ENCODE measurements at places on chromosomes 4 and X.

- no peak for DNase-seq
Measured at GRCh38 chr4:108793415-108793814, 30.6 kb upstream of the ETNPPL start.

DNA sequence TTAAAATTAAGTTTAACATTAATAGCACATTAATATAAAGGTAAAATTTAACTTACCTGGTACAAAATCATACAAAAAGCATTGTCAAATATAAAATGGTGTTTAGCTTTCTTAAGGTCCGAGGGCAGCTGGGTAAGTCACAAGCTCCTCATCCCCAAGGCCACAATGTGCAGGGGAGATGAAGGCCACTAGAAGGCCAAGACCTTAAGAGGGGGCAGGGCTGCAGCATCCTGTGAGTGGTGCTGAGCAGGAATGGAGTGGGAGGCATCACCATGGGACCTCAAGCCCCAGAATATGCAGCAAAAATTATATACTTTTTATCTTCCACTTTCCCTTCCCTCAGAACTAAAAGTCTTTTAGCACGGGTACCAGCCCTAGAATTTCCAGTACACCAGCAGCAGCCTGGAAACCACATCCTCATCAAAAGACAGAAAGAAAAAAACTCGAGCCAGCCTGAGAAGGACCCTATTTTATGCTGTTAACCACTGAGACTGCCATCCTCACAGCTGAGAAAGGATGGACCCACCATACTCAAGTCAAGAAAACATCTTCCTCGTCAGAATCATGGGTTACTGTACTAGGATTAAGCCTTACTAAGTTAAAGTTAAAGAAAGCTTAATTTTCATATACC is 13.0 kb upstream of the RHOXF2 start:
- no peak for DNase-seq

- no peak for DNase-seq
Measured at GRCh38 chr4:72895408-72895807, 174.1 kb downstream of the COX18 start.

DNA sequence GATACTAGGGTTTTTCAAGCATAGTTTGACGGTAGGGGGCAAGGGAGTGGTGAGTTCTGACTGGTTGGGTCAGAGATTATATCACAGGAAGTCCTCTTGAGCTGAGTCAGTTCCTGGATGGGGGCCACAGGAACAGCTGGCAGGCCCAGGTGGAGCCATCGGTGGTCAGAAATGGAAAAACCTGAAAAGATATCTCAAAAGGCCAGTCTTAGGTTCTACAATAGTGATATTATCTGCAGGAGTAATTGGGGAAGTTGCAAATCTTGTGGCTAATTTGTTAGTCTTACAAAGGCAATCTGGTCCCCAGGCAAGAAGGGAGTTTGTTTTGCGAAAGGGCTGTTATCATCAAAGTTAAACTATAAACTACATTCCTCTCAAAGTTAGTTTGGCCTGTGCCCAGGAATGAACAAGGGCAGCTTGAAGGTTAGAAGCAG is 159.3 kb downstream of the PTCHD1 start:
- DNase-seq: no peak

- DNase-seq: no peak
Measured at GRCh38 chr4:37631551-37631950, 54.6 kb downstream of the RELL1 start.

DNA sequence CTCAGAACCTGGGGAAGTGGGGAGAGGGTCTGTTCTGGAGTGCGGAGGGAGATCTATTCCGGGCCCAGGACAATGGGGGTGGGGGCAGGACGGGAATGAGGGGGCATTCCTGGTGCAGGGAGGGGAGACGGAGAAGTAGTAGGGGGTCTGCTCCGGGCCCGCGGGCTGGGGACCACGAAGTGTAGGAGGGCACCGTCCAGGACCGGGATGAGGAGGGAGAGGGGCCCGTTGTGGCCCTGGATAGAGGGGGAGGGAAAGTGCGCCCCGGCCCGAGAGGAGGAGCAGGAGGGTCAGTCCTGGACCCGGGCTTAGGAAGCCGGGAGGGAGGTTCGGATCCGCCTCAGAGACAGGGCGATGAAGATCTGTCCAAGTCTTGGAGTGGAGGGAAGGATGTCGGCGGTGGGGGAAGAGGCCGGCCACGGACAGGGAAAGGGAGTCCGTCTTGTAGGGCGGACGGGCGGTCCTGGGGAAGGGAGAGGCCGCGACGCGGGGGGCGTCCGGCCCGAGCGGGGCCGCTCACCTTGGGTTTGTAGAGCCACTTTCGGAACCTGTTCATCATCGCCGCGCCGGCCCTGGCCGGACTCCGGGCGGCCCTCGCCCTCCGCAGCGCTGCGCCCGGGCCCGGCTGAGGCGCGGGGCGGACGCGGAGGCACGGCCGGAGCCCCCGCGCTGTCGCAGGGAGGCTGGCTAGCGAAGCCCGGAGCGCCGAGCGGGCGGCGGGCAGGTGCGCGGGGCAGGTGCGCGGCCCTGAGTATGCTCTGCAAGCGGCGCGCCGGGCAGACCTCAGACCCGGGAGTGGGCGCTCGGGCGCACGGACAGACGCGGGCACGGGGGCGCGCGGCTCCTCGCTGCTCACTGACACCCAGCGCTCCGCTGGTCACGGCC is at the start of gene ZFYVE28:
Gene ZFYVE28 (minus strand): TSS at position 881 of the 885 bp plus-strand sequence. CDS start 322 bp downstream, at position 559.
- DNase-seq: no peak

DNA sequence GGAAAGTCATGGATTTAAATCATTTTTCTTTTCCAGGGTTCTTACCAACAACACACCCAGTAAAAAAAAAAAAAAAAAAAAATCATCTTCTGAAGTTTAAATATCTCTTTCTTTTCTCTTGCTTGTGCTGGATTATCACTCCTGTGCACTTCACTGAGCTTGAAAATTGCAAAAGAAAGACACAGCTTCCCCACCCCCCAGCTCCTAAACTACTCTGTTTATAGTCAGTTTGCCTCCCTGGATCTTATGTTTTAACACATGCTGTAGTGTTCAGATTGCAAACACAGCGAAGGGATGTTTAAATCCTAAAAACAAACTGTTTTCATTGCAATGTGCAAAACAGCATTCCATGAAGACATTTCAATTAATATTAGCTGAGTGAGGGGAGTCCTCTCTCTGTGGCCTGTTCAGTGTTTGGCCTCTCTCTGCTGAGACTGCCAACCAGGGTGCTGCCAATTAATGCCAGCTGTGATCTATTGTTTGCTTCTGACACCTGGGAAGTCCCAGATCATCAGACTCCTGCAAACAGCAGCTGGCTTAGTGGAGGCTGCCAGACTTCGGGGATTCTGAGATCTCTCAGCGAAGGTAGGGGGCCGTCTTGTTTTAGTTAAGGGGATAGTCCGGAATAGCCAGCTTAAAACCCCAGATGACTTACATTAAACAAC is 171.1 kb upstream of the PITX2 start:
- DNase-seq: no peak

DNA sequence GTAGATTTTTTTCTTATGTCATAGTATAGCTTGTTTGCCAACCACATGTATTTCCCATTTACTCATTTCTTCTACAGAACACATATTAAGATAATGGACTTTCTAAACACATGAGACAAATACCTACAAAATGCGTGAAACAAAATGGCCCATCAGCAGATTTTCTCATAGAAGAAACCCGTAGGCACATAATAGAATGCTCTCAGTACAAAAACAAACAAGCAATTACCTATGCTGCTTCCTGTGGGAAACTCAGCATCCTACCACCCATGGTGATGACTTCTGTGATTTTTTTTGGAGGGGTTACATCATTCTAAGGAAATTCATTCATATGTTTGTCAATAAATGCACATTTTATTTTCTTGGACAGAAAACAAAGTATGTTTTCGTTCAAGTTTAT is 343.6 kb downstream of the SPRY1 start:
- no peak for DNase-seq

DNA sequence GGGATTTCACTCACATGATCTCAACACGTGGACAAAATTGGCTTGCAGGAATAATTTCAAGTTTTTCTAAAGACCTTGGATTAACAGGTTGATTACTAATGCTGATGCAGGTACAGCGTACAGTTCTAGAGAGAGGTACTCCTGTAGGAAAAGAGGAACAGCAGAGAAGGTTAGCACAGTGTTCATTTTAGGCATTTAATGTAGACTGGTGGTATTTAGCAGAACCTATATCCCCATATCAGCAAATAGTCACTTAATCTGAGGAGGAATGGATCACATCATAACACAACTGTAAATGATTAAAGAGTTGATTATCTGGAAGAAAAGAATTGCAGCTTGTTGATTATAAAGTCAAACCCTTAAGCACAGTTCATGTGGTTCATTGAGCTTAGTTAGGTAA is 620 bp downstream of the CXCL10 start:
- no peak for DNase-seq

GRCh38 chr4:160927311-160927710 is 1236.5 kb downstream of the FSTL5 start:
- DNase-seq: no peak

DNA sequence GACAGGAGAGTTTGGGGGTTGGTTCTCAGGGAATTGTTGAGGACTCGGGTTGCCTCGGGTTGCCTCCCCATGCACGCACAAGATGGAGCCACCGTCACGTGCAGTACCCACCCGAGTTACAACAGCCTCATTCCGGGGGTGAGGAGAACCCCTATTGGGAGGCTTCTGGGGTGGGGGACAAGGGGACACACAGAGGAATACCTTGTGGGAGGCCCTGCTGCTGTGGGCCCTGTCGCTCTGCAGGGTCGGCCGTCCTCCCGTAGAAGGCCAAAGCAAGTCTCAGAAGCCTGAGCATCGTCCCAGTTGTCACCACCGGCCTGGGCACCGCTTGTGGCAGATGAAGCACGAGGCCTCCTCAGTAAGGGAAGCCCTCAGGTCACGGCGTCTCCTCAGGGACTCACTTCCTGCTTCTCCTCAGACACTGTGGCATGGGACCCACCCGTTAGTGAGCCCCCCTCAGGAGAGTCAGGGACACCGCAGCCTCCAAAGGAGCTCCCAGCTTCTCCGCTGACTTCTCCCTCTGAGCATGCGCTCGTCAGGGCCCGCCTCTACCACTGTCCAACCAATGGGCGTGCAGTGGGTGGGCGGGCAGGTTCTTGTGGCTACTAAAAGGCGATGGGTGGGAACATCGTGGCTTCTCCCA is at the start of gene CT55:
Gene CT55 (minus strand): TSS at position 522 of the 643 bp plus-strand sequence. CDS start 227 bp downstream, at position 295.
- no peak for DNase-seq

DNA sequence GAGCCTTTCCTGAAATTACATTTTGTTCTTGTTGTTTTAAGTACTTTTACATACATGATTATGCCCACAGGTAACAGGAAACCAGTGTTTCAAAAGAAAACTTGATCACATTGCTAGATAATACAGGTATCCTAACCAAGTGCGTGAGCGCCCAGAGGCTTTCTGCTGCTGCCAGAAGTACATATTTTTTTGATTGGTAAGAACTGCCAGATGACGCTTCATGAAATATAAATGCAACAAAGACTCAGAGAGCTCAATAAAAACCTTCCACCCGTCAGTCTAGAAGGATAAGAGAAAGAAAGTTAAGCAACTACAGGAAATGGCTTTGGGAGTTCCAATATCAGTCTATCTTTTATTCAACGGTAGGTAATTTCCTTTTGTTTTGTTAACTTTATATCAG is at the start of gene EPGN:
Gene EPGN (plus strand): TSS at position 256 of the 400 bp plus-strand sequence. CDS start 64 bp downstream, at position 320.
- no peak for DNase-seq

DNA sequence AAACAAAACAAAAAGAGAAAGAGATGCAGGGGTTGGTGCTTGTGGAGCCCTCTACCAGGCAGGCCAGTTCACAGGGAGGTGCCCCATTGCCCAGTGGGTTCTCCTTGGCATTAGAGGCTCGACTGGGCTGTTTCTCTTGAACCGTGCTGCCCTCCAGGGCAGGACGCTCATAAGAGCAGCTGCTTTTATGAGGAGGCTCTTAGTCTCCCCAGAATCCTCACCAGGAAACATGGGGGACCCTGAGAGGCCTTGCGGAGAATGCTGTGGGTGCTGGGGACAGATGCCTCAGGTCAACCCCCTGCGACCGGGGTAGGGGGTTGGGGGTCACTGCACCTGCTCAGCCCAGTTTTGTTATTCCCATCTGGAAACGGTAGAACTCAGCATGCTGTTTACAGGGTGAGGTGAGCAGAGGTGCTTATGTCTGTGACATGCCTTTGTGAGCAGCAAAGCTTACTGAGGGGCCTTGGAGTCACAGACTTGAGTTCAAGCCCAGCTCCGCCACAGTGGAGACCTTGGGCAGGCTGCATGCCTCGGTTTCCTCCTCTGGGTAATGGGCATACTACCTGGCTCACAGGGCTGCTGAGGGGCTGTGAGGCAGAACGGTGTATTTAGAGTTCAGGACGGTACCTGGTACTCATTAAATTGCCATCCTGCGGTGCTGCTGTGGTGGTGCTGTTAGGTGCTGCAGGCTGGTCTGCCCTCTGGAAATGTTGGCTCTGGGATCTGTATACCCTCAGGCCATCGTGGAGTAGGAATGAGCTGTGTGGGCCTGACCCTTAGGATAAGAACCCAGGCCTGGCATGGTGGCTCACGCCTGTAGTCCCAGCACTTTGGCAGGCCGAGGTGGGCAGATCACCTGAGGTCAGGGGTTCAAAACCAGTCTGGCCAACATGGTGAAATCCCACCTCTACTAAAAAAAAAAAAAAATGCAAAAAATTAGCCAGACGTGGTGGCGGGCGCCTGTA is 5.7 kb downstream of the TBC1D14 start:
- no peak for DNase-seq

DNA sequence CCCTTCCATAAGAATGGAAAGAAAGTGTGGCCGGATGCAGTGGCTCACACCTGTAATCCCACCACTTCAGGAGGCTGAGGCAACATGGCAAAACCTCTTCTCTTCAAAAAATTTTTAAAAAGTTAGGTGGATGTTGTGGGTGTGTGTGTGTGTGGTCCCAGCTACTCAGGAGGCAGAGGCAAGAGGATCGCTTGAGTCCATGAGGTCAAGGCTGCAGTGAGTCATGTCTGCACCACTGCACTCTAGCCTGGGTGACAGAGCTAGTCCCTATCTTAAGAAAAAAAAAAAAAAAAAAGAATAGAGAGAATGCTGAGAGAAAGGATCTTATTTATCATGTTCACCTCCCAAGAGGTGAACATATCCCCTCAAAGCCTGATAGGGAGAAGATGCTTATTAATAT is 492.1 kb upstream of the SMIM31 start:
- DNase-seq: no peak

- DNase-seq: no peak
Measured at GRCh38 chrX:70998411-70999027, 67.6 kb upstream of the SLC7A3 start.

- DNase-seq: no peak
Measured at GRCh38 chrX:93322110-93322509, 351.3 kb downstream of the NAP1L3 start.

DNA sequence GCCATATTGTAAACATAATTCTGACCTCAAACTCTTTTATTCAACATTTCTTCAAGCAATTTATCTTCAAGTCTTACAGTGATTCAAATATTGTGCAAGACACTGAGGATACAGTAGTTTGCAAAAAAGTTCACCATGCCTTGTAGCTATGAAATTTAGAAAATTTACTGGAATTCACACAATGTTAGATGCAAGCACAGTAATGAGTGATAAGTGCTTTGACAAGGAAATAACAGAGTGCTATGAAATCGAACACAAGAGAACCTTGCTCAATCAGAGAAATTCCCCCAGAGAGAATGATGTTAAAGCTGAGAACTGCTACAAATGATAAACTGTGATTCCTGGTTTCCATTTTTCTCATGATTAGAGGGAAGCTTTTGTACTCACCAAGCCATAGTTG is 952.9 kb downstream of the FAT4 start:
- no peak for DNase-seq

GRCh38 chr4:182697094-182697493 is 220.1 kb downstream of the DCTD start:
- DNase-seq: no peak

- DNase-seq: no peak
Measured at GRCh38 chrX:20680998-20681397, 414.3 kb upstream of the RPS6KA3 start.

- DNase-seq: no peak
Measured at GRCh38 chr4:141511055-141511454, 125.3 kb upstream of the IL15 start.

- DNase-seq: no peak
Measured at GRCh38 chr4:106601519-106601918, 232.9 kb upstream of the GIMD1 start.

All from T-helper 9 cell (primary cell).